ENCODE measurements at places on chromosomes 2 and 18.

DNA sequence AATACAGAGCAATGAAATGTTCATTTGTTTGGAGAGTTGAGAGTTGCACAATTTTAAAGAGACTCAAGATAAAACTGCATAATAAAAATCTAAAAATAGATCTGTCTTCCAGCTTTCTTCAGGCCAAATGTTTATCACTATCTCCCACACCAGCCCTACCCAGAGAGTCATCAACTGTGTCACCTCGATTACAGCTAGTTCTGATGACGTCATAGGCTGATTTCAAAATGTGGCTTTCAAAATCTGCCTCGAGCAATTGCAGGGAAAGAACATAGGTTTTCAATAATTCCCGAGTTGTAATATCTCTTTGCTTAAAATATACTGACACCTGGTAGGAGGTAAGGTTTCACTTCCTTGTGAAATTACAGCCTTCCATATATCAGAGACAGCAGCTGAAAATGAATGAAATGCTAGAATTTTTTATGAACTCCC is 677.6 kb upstream of the ID2 start:
- peak; percentile 30 for DNase-seq

DNA sequence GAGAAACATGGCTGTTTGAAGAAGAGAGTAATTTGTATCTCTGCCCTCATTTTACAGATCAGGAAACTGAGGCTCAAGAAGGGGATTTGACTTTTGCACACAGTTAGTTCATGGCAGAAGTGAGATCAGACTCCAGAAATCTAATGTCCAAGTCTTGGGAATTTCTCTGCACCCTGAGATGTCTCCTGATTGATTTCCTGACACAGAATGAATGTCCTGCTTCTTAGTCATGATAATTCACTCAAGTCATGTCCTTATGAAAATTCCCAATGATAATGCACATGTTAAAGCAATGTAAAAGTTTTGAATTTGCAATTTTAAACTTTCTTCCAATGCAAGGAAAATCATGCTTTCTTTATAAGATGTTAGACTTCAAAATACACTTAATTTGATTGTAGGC is 105.9 kb downstream of the ACKR3 start:
- no peak for DNase-seq

- DNase-seq = no peak
Measured at GRCh38 chr2:47336259-47337238, 66.4 kb upstream of the MSH2 start.

GRCh38 chr2:139201516-139201915 is 421.3 kb upstream of the NXPH2 start:
- no peak for DNase-seq

DNA sequence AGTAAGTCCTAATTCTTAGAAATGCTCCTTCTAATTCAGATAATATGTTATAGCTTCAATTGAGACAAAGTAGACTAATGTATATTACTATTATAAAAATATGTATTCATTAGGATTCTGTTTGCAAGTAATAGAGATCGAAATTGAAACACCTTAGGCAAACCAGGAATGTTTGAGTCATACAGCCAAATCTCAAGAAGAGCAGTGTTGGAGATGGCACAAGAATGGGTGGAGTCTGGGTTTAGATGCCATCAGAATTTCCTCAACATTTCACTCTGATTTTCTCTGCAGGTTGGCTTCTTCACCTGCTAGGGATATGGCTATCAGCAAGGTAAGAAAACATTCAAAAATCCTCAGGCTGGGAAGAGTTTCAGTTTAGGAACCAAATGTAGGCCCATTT is 405.4 kb downstream of the CCDC85A start:
- DNase-seq = no peak

- DNase-seq = peak; percentile 49
Measured at GRCh38 chr2:108594982-108595464, 60.8 kb downstream of the LIMS1 start.
